ENCODE measurements at places on chromosomes 4 and X. TPM values are rescaled to one million over a fixed set of nuclear protein-coding genes. Genes with fewer than 3 reads are reported as not detected.
A peak's percentile ranks its signal among the peaks of the same experiment; 100 is the strongest.

- DNase-seq, result no peak
These were observed 317.4 kb downstream of the ASMT start for GRCh38 chrX:1932231-1932630.

DNA sequence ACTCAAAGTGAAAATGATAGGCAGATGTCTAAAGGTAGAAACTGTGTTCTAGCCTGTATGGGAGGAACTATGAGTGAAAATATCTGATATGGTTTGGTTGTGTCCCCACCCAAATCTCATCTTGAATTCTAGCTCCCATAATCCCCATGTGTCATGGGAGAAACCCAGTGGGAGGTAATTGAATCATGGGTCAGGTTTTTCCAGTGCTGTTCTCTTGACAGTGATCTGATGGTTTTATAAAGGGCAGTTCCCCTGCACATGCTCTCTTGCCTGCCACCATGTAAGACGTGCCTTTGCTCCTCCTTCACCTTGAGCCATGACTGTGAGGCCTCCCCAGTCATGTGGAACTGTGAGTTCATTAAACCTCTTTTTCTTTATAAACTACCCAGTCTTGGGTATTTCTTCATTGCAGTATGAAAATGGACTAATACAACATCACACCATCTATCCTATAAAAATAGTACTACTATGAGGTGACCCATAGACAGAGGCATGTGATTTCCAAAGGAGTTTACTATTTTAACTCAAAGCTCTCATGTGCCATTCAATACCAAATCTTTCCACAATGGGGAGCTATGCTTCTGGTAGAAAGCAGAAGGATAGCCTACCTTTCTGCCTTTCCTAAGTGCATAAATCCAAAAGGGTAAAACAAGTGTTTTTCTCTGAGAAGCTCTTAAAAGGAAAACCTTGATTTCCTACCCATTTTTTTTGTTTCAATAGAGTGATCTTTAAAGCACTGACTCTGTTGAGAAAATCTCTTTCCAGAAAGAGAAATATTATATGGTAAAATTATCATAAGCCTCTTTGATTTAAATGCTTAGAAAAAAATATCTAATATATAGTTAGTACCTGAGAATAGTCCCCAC, 38.8 kb downstream of the SEC31A start:
- no peak for DNase-seq

- no peak for DNase-seq
These were observed 757.3 kb upstream of the PABPC4L start for GRCh38 chr4:134958862-134959261.

- no peak for DNase-seq
These were observed 21.9 kb upstream of the MRFAP1 start for GRCh38 chr4:6618386-6619115.

DNA sequence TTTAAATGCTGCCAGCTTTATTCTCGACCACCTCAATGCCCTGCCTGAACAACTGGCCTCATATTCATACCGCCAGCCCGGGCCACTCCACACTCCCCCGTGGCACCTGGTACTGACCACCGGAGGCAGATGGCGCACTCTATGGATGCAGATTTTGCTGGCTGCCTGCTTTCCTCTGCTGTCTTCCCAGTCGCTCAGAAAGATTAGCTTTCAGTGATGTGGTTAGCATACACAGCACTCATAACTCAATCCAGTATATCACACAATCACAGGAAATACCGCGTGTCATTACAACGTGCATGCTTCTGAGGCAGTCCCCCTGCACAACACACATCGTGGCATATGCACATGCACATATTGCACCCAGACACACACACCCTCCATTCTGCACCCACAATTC, 147.2 kb upstream of the BCOR start:
- DNase-seq, result no peak

DNA sequence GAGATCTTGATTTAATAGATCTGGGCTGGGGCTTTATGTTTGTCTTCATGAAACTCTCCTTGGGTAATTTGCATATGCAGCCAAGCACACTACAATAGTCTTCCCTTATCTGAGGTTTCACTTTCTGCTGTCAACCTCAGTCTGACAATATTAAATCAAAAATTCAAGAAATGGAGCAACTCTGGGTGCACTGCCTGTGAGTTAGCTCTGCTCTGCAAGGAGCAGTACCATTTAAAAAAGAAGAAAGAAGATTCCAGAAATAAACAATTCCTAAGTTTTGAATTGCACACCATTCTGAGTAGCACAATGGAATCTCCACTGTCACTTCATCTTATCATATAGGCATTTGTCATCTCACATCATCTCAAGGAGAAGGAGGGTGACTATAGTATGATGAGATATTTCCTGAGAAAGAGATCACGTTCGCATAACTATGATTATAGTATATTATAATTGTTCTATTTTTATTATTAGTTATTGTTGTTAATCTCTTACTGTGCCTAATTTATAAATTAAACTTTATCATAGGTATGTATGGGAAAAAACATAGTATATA, 9.4 kb downstream of the FNIP2 start:
- no peak for DNase-seq

DNA sequence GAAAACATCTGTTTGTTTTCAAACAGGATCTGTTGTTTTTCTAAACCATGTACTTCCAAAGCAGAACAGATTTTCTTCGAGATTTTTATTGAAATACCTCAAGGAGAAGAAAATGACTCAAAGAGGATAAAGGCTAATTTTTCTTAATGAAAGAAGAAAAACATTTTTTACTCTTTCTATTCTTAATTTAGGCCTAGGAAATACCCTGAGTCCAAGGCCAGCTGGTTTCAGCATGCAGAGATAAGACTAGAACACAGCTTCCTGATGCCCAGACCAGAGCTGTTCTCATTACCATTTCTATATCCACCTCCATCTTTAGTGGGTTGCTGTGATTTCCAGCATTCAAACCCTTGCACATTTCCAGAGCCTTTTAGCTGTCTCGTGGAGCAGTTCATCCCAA, 18.3 kb downstream of the GAB1 start:
- DNase-seq, result no peak

DNA sequence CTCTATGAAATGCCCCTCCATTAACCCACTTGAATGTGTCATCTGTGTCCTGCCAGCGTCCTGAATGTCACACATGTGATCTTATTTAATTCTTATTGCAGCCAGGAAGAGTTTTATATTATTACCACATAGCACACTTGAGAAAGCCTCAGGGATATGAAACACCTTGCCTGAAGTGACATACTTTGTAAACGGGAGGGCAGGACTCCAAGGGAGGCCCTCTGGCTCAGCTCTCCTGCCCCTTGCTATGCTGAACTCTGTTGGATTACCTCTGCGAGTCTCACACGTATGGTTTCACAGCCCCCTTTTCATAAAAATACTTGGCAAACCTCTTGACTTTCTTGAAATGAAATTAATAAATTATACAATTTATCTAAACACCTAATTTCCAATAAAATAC, 11.1 kb upstream of the ZCCHC4 start:
- DNase-seq, result no peak

GRCh38 chr4:22897520-22898108, 204.9 kb downstream of the GBA3 start:
- DNase-seq, result peak; percentile 22

- no peak for DNase-seq
These were observed 92.5 kb downstream of the FAM13A start for GRCh38 chr4:88964450-88964849.

GRCh38 chr4:17218786-17219185, 293.1 kb downstream of the QDPR start:
- no peak for DNase-seq

DNA sequence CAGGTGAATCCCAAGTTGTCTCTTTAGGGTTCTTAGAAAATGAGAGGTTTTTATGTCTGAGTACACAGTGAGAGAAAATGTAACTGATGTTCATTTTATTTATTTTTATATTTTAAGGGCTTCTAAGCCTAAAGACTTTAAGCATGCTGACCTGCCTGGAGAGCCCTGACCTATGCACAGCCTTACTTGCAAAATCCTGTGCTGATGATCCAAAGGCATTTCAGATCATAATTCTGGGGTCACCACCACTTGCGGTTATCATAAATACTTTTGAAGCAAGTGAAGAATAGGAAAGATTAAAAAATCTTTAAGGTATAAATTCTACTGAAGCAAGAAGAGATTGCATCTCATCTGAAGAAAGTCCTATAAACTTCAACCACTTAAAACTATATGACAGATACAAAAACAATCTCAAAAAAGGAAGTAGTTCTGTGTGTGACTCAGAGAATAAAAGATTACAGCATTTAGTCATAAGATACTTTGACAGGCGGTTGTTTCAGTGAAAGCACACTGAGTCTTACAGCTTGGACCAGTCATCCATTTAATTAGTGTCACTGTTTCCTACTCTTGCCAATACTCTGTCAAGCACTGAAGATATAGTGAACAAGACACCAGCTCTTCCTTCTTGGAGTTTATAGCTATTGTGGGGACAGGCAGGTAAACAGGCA, 245.2 kb upstream of the DIPK2B start:
- peak; percentile 27 for DNase-seq

DNA sequence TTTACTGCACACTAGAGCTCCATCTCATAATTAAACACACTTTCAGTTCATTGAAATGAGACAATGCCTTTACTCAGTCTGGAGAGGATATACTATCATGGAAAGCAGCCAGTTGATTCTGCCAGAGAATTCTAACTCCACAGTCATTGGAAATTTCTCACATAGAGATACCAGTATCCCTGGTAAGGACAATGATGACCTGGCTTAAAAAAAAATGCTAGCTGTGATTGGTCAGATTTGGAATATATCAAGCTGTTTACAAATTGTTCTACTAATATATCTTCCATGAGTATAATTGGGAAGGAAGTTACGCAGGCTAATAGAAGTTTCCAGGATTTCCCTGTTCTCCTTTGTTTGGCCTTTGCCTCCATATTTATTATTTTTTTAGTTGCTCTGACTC, 34.5 kb upstream of the TLL1 start:
- no peak for DNase-seq

- no peak for DNase-seq
These were observed 37.9 kb upstream of the PGK1 start for GRCh38 chrX:78066110-78066509.

DNA sequence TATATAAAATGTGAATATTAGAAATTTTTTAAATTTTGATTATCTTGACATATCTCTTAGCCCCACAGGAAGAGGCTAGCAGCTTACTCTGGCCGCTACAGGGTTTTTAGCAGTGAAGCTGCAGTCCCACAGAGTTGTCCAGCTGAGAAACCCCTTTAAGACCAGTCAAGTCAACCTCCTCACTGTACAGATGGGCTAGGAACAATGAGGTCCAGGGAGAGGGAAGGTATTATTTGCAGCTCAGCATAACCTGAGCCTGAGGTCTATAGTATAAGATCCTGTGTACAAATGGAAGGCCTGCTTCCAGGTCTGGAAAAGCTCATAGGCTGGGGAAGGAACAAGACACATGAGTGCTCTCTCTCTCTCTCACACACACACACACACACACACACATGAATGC, 1.8 kb downstream of the VSIG4 start:
- no peak for DNase-seq

DNA sequence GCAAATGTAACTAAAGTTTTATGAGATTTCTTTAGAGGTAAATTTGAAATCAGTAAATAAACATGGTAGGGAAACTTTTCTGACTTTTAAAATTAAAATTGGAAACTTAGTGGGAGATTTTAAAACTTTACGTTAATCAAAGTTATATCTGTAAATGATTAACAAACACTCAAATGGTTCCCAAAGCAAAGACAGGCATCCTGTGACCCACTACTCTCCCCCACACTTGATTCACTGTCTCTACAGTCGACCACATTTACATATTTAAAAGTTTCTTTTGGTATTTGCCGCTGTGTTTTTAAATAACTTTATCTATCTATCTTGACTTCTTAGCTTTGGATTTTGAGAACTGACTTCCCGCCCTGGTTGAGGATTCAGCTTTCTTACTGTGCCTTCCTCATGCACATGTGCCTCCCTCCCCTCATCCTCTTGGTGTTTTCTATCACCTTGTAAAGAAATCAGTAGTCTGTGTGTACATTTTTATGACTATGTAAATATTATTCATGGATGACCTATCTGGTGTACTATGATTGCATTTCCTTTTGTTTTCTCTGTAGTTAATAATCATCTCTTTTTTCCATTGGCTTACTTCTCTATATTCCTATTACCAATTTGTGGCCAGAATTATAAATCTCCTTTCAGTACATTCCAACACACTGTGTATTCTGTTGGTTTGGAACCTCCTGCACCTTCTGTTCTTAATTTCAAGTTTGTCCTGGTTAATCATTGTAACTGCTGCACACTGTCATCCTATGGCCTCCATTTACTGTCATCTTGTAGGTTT, 72.6 kb downstream of the WWC2 start:
- DNase-seq, result no peak

- no peak for DNase-seq
These were observed 40.5 kb upstream of the BMP2K start for GRCh38 chr4:78735697-78736096.

DNA sequence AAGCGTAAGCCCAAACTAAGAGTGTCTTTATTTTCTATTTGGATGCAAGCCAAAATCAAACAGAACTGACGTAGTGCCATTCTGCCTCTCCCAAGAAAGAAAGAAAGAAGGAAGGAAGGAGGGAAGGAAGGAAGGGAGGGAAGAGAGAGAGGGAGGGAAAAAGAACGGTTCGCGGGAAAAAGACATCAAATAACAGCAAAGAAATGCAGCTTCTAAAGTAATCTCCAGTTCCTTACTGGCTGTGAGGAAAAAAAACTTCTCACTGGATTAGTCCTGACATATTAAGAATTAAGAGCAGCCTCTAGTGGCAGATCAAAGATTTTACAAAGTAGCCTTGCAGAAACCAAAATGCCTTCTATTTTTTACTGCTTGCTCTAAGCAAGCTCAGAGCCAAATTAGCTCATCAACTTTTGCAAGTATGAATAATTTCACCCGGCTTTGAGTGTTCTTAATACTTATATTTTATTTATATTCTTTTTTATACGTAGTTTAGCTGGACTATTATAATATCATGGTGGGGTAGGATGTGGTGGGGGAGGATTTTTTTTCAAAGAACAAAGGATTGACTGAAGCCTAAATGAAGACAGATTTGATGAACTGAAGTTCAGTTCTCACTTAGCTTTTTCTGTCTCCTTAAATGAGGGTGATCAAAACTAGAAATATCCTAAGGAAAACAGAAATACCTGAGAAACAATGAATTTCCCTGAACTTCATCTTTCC, 36.6 kb downstream of the PITX2 start:
- DNase-seq, result no peak

GRCh38 chr4:62771983-62772557, 1571.9 kb downstream of the ADGRL3 start:
- no peak for DNase-seq

Gene PRDM5
- 17.4 TPM for total RNA-seq

Gene GC
- 0.06 TPM for total RNA-seq

Gene ADH1B
- 225 TPM for total RNA-seq

Gene SYP
- total RNA-seq, result 20.2 TPM

Gene CXCL1
- 6.1 TPM for total RNA-seq
